ENCODE measurements at places on chromosomes 7 and 10. TPM values are rescaled to one million over a fixed set of nuclear protein-coding genes. Genes with fewer than 3 reads are reported as not detected.

DNA sequence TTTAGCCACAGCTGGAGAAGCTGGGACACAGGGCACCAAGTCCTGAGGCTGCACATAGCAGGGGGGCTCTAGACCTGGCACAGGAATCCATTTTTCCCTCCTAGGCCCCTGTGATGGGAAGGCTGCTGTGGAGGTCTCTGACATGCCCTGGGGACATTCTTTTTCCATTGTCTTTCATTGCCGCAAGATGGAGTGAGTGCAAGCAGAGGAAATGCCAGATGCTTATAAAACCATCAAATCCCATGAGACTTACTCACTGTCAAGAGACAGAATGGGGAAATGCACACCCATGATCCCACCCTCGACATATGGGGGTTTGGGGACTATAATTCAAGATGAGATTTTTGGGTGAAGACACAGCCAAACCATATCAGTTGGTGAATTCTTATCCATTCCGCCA is 94.7 kb upstream of the FERD3L start:
- no peak for DNase-seq

GRCh38 chr10:110528224-110528996 is 30.7 kb downstream of the DUSP5 start:
- DNase-seq: no peak

- no peak for DNase-seq
These were observed 10.8 kb downstream of the COL1A2 start for GRCh38 chr7:94405506-94405905.

GRCh38 chr7:22356701-22357310 is at the start of gene RAPGEF5:
RAPGEF5 (minus strand) TSS chr7:22357154; CDS start chr7:22357060, 94 bp downstream.
- DNase-seq: peak; percentile 2

GRCh38 chr10:114893251-114893650 is 44.7 kb upstream of the TRUB1 start:
- DNase-seq: no peak

Gene PTPRZ1
- polyA plus RNA-seq: 4.7 TPM

GRCh38 chr10:121823993-121824463 is 103.8 kb downstream of the ATE1 start:
- no peak for DNase-seq

GRCh38 chr7:29852457-29852856 is 46.1 kb downstream of the WIPF3 start:
- DNase-seq: no peak

Gene DYNC1I1
- polyA plus RNA-seq: 0.62 TPM

GRCh38 chr10:108957681-108958080 is 965.6 kb downstream of the XPNPEP1 start:
- no peak for DNase-seq

Gene CD36
- polyA plus RNA-seq: 392 TPM

DNA sequence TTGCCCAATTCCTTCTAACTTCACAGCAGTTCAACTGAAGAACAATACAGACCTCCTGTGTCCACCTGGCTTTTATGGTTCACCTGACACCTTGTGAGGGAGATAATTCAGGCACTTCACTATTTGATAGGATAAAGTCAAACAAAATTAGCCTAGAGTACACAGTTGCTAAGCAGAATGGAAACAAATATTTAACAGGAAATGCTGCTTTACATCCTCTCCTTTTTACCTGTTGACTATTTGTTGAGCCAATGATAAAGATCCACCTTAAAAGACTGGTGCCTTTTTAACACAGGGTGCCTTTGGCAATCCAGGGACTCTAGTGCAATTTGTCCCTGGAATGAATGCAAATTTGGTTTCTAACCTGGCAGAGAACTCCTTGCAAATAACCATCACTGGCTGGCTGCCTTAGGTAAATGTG is 39.8 kb downstream of the ITPRID1 start:
- DNase-seq: no peak

- DNase-seq: no peak
These were observed 12.6 kb downstream of the VIM start for GRCh38 chr10:17240616-17241015.

GRCh38 chr10:3980660-3981059 is 195.7 kb upstream of the KLF6 start:
- DNase-seq: no peak

DNA sequence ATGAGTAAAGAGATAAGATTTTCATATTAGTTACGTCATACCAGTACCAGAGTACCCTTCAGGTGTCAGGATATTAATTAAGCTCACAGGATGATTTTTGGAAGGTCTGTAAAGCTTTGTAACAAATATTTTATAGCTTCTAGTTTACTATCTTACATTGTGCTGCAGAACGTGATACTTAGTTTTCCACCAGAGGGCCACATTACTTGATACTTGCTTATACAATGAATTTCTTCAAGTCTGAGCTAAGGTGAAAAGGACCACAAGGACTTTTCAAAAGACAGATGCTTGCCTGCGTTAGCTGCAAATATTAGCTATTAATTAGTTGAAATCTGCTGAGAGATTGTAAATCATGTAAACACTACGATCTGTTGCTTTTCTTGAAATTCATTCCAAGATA is 12.2 kb downstream of the FOXP2 start:
- DNase-seq: no peak

DNA sequence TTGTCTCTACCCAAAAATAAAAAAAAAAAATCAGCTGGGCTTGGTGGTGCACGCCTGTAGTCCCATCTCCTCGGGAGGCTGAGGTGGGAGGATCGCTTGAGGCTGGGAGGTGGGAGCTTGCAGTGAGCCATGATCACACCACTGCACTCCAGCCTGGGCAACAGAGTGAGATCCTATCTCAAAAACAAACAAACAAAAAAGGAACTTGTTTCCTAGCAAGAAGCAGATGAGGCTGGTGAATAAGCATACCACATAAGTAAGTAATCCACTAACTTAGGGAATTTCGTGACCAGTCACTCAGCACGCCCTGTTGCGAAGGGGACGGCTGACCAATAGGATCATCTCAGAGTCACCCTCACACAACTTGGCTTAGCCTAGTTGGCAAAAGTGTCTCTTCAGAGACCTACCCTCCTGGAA is 64.6 kb downstream of the CUX1 start:
- DNase-seq: no peak

Gene DKK1
- 0.38 TPM for polyA plus RNA-seq

DNA sequence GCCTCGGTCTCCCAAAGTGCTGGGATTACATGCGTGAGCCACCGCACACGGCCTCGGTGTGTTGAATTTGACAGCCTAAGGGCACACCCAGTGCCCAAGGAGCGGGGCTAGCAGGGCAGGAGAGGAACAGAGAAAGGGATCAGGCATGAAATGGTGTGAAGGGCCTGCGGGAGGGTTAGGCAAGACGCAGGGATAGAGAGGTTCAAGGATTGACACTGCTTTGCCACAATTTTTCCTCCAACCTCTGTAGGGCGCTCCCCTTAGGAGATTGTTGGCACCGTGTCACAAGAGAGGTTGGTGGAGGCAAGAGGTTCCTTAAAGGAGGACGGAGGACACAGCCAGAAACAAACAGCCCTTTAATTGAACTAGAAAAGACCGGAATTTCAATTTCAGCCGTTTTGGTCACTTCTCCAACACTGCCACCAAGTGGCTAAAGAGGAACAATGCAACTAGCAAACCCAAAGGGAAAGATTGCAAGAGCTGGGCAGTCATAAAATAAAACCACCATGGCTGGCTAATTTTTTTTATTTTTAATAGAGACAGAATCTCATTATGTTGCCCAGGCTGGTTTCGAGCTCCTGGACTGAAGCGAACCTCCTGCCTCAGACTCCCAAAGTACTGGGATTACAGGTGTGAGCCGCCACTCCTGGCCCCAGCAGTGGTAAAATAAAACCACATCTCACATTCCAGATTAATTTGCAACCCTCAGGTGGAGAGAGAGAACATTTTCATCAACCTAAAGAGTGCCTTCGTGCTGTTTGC is 6.9 kb upstream of the CREB3L2 start:
- peak; percentile 85 for DNase-seq

Gene FBXL13
- polyA plus RNA-seq: 0.71 TPM

DNA sequence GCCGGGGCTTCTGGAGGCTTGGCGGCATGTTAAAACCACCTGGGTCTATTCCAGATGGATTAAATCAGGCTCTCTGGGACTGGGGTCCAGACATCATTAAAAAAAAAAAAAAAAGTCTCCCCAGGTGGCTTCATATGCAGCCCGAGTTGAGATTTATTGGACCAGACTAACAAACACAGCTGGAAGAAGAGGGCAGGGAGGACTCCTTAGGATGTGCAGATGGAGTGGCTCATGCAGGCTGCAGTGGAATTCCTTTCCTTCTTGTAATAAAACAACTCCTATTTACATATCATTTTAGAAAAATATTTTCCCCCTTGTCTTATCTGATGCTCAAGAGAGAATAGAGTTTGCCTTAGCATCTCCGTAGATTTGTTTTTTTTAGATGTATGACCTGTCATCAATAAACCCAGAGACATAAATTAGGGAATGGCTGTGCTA is 238.1 kb downstream of the CAMK1D start:
- DNase-seq: no peak

Gene TFR2
- 0.49 TPM for polyA plus RNA-seq

Data from muscle of back (tissue), 13 donors.